Calu3 (cell line): ENCODE measurements at places on chromosomes 1 and 21. TPM values are rescaled to one million over a fixed set of nuclear protein-coding genes. Genes with fewer than 3 reads are reported as not detected.

DNA sequence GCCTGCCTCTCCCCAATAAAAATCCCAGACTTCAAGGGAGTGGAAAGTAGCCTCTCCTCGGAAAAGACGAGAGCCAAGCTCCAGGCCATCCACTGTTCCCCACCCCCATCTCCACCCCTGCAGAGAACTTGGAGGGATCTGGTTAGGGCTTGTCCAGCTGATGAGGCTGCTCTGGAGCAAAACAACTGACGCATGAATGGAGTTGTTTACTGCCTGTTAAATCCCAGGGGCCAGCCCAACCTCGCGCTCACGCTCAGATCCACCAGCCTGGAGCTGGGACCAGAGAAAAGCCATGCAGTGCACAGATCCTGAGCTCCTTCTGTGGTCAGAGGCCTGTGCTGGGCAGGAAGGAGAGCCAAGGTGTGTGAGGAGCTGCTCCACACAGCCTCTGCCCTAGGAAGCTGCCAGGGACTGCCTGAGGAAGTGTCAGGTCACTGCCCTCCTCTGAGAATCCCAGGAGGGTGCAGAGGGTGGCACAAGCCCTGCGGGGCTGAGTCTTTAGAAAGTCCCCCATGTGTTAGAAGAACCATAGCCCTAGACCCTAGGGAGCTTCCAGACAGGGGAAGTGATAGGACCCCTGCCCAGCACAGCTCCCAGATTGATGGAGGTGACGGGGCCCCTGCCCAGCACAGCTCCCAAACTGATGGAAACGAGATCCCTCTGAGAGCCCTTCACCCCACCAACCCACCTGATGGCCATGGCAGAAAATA, 109.0 kb upstream of the IPO9 start:
- no peaks in the 10 kb centered on the region for H3K27me3 ChIP-seq
- H3K36me3 ChIP-seq, result peaks cover 12% of the 10 kb centered on the region
- H3K4me1 ChIP-seq, result no peaks in the 10 kb centered on the region
- DNase-seq, result no peak
- no peak overlapping the region for H3K27ac ChIP-seq

GRCh38 chr1:12078575-12078937, 15.5 kb downstream of the TNFRSF8 start:
- H3K36me3 ChIP-seq, result no peaks in the 10 kb centered on the region
- H3K4me1 ChIP-seq, result no peaks in the 10 kb centered on the region
- no peak for DNase-seq

DNA sequence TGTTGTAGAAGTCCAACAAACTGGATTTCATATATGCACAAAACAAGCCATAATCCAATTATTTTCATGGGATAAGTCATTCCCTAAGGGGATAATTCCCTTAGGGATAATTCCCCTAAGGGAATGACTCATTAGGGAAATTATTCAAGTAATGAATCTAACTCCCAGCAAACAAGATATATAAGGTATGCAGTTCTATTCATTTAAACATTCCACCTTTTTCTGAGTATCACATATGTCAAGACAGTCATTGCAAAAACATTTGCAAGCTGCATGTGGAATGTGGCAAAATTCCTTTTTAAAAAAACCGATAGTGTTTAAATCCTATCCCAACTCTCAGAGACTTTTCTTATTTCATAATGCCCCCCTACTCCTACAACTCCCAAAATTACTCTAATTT, 131.2 kb downstream of the AKT3 start:
- H3K27me3 ChIP-seq, result no peaks in the 10 kb centered on the region
- H3K27ac ChIP-seq, result peak overlapping the region; percentile 69
- no peak for DNase-seq
- H3K36me3 ChIP-seq, result no peaks in the 10 kb centered on the region
- peaks cover 31% of the 10 kb centered on the region for H3K4me1 ChIP-seq

- H3K4me1 ChIP-seq, result peaks cover 4% of the 10 kb centered on the region
- H3K27me3 ChIP-seq, result peaks cover 35% of the 10 kb centered on the region
- H3K36me3 ChIP-seq, result no peaks in the 10 kb centered on the region
- H3K27ac ChIP-seq, result no peak within 1 kb of the TSS
- H3K4me3 ChIP-seq, result no peak within 1 kb of the TSS
These were observed at the start of gene PTPN7 for GRCh38 chr1:202160377-202160940. Gene PTPN7, minus strand, starts transcription at chr1:202160602. Its CDS starts 1,200 bp downstream, at chr1:202159402.

DNA sequence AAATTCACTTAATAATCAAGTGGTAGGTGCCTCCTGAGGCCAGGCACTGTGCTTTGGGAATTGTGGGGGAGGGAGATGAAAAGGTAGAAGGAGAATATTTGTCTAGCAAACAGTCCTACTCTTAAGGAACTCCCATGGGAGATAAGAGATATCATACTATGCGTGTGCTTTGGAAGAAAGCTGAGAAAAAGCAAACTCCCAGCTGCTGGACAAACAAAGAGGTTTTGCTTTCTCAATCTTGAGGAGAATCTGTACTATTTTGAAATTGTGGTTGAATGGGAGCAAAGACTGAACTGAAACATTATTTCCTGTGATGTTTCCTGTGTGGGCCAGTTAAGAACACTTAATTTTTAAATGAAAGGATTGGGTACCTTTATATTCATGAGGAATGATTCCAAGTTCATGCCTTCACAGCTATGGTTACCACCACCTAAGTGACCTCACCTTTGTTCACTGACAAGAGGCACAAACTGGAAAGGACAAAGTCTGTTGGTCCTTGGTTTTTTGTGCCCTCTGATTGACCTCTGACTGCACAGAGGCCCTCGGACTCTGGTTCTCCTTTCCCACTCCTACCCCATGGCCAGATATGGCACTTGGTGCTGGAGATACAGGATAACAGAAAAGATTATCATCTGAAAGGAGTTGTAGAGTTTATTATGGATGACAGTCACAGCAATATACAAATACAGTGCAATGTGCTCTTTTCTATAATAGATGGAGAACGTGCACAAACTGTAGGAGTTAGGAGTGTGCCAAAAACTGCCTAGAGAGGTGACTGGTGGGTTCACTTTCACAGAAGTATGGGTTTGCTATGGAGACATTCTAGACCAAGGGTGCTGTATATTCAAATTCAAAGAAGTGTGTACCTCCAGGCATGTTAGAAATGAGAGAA, 1.6 kb downstream of the CD53 start:
- DNase-seq, result no peak
- H3K27me3 ChIP-seq, result peaks cover 19% of the 10 kb centered on the region
- no peaks in the 10 kb centered on the region for H3K4me1 ChIP-seq
- no peaks in the 10 kb centered on the region for H3K36me3 ChIP-seq

GRCh38 chr1:70714149-70714548, 303.1 kb downstream of the CTH start:
- H3K27me3 ChIP-seq, result no peaks in the 10 kb centered on the region
- H3K36me3 ChIP-seq, result no peaks in the 10 kb centered on the region
- no peaks in the 10 kb centered on the region for H3K4me1 ChIP-seq
- no peak for DNase-seq

DNA sequence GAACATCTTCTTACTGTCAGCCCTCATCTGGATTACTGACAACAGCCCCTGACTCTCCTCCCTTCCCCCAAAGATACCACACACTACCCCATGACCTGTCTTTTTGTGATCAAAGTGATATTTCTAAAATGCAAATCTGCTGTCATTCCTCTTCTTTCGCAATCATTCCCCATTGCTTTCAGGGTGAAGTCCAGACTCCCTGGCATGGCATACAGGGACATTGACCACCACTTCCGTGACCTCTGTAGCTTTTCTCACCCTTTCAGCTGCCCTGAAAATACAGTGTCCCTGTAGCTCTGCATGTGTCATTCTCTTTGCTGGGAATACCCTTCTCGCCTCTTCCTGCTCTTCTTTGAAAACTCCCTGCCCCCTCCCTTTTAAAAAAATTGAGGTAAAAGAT, 4.1 kb downstream of the SERINC2 start:
- no peak for DNase-seq
- H3K4me3 ChIP-seq, result peak overlapping the region; percentile 2
- peaks cover 43% of the 10 kb centered on the region for H3K4me1 ChIP-seq
- peak overlapping the region; percentile 23 for H3K27ac ChIP-seq

DNA sequence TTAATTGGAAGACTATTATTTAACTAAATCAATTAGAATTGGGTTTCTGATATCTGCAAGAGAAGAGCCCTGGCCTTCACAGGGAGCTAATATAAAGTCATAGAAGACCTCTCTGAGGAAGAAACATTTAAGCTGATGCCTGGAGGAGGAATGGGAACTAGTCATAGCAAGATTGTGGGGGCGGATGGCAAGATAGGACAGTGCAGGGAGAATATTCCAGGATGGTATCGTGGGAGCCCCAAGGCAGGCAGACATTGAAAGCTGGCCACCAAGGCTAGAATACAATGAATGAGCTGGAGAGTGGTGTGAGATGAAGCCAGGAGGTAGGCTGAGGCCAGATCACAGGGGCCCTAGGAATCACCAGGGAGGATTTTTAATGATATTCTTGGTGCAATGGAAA, 20.8 kb upstream of the MYSM1 start:
- peaks cover 3% of the 10 kb centered on the region for H3K4me1 ChIP-seq
- no peak overlapping the region for H3K4me3 ChIP-seq
- H3K27me3 ChIP-seq, result no peaks in the 10 kb centered on the region
- H3K27ac ChIP-seq, result no peak overlapping the region
- no peaks in the 10 kb centered on the region for H3K36me3 ChIP-seq
- no peak for DNase-seq

- H3K4me3 ChIP-seq, result no peak overlapping the region
- H3K36me3 ChIP-seq, result no peaks in the 10 kb centered on the region
- peaks cover 12% of the 10 kb centered on the region for H3K4me1 ChIP-seq
These were observed 11.2 kb downstream of the TNFRSF1B start for GRCh38 chr1:12177999-12178441.

- H3K4me1 ChIP-seq, result peaks cover 50% of the 10 kb centered on the region
- H3K4me3 ChIP-seq, result no peak overlapping the region
- peak; percentile 73 for DNase-seq
These were observed 19.4 kb upstream of the SLAMF6 start for GRCh38 chr1:160542303-160542945.

- H3K36me3 ChIP-seq, result no peaks in the 10 kb centered on the region
- DNase-seq, result no peak
- peaks cover 93% of the 10 kb centered on the region for H3K27me3 ChIP-seq
- no peak overlapping the region for H3K4me3 ChIP-seq
- H3K27ac ChIP-seq, result no peak overlapping the region
- H3K4me1 ChIP-seq, result no peaks in the 10 kb centered on the region
These were observed 86.1 kb upstream of the POU3F1 start for GRCh38 chr1:38132681-38133080.

- H3K4me1 ChIP-seq, result peaks cover 13% of the 10 kb centered on the region
- peaks cover 34% of the 10 kb centered on the region for H3K27me3 ChIP-seq
- no peak overlapping the region for H3K4me3 ChIP-seq
These were observed 4.8 kb downstream of the ITLN1 start for GRCh38 chr1:160880216-160880615.

GRCh38 chr21:35273333-35273732, 224.2 kb upstream of the RUNX1 start:
- DNase-seq, result peak; percentile 63
- peaks cover 40% of the 10 kb centered on the region for H3K4me1 ChIP-seq
- H3K4me3 ChIP-seq, result no peak overlapping the region
- peak overlapping the region; percentile 15 for H3K27ac ChIP-seq

SYT14 gene
- 1.7 and 2.1 TPM in 2 replicates for total RNA-seq

PALMD gene
- total RNA-seq, result 6.8 and 19.2 TPM in 2 replicates

UHMK1 gene
- 87.8 and 98.1 TPM in 2 replicates for total RNA-seq

FLVCR1 gene
- 26.0 and 27.2 TPM in 2 replicates for total RNA-seq

CFHR3 gene
- total RNA-seq, result not detected in 2 replicates

S100A10 gene
- 882 and 921 TPM in 2 replicates for total RNA-seq

NME7 gene
- 25.2 and 33.2 TPM in 2 replicates for total RNA-seq
